ENCODE measurements at places on chromosomes 11 and 22. TPM values are rescaled to one million over a fixed set of nuclear protein-coding genes. Genes with fewer than 3 reads are reported as not detected.

- no peak overlapping the region for H3K27ac ChIP-seq
- no peaks in the 10 kb centered on the region for H3K4me1 ChIP-seq
- no peak for DNase-seq
- H3K36me3 ChIP-seq: no peaks in the 10 kb centered on the region
Observed at GRCh38 chr11:47390422-47390760, 12.0 kb upstream of the SPI1 start.

DNA sequence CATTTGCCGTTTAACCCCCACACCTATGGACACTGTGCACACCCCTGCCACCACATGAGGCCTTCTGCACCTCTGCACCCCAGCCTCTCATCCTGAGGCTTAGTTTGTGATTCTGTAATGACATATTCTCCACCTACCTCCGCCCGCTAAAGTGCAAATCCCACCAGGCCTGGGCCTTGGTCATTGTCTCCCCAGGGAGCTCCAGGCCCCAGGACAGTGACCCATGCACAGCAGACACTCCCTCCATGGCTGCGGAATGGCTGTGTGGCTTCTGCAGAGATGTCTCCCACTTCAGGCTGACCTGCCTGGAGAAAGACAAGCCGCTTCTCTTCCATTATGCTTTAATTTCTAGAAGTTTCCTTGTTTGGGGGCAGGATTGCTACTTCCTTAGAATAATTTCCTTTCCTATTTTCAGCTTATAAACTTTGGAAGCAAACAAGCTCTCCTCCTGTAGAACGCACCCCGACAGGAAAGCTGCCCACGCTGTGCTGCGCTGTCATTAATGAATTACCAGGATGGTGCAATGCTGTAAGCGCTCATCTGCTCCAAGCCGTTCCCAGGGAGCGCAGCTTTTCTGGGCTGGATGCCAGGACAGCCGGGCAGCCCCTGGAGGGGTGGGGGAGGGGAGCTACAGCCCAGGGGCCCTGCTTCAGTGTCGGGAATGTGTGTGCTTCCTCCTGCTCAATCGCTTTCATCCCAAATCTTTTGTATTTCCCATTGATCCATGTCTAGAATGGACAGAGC, 618.0 kb downstream of the BRD1 start:
- H3K27me3 ChIP-seq: no peaks in the 10 kb centered on the region
- H3K36me3 ChIP-seq: no peaks in the 10 kb centered on the region
- H3K4me3 ChIP-seq: no peak overlapping the region
- no peak overlapping the region for H3K27ac ChIP-seq
- no peak for DNase-seq

DNA sequence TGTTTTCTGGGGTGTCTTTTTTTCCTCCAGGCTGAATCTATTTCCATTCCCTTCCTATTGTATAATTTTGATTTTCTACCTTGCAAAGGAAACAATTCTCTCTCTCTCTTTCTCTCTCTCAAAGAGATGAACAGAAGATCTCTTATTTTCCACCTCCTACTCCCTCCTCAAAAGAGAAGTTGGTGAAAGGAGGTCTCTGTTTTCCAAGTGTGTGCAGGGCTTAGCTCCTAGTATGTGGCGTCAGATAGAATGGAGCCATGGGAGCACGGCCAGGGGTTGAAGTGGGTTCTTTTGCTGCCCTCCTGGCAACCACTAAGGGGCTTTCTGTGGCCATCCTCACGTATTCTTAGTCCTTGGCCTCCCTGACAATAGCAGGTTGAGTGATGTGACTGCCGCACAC, 480 bp downstream of the TRIM34 start:
- no peaks in the 10 kb centered on the region for H3K27me3 ChIP-seq
- no peaks in the 10 kb centered on the region for H3K36me3 ChIP-seq
- peak overlapping the region; percentile 50 for H3K27ac ChIP-seq
- no peak overlapping the region for H3K4me3 ChIP-seq
- no peak for DNase-seq

DNA sequence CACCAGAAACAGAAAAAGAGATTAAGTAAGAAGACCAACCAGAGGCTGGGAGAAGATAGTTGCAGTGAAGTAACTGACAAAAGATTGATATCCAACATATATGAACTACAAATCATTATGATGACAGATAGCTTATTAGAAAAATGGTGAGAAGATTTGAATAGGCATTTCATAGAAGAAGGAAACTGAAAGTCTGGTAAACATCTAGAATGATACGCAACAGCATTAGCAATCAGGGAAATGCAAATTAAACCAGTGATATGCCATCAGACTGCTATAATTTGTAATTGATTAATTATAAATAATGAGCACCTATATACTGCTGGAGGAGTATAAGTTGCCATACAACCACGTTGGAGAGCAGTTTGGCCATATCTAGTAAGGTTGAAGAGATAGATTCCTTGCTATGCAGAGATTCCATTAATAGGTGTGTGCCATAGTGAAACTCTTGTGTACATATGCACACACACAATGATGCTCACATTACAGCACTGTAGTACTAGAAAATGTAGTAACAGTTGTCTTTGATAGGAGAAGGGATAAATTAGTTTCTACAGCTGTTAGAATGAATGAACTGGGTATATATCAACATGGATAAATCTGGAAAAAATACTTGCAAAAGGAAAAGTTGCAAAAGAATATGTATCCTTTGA, 20.5 kb downstream of the RNF169 start:
- H3K27ac ChIP-seq: no peak overlapping the region
- DNase-seq: no peak
- no peaks in the 10 kb centered on the region for H3K4me1 ChIP-seq
- H3K36me3 ChIP-seq: no peaks in the 10 kb centered on the region
- no peaks in the 10 kb centered on the region for H3K27me3 ChIP-seq

DNA sequence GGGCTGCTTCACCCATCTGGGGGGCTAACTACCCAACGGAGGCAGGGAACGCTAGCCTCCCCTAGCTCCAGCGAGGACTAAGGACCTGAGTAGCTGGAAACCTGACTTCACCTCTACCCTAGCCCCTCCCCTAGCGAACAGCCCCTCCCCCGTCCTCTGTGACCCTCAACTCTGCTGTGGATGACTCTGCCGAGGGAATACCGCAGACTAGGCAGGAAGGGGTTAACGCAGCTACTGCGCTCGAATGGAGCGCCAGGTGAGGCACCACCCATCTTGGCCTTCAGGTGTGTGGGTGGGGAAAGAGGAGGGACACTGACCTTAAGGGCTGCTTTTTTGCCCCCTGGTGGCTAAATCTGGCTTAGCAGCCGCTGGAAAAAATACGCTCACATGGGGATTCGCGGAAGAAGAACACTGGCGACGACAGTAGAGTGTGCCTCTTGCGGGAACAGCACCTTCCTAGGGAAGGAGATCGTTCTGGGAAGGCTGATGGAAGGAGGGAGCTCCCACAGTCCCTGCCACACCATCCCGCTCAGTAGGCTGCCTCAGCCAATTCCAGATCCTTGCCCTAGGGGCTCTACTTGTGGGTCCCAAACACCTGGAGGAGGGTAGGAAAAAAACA, 4.5 kb upstream of the BCL9L start:
- peak overlapping the region; percentile 75 for H3K4me3 ChIP-seq
- peak overlapping the region; percentile 99 for H3K27ac ChIP-seq
- no peaks in the 10 kb centered on the region for H3K27me3 ChIP-seq
- peak; percentile 94 for DNase-seq
- peaks cover 32% of the 10 kb centered on the region for H3K4me1 ChIP-seq
- no peaks in the 10 kb centered on the region for H3K36me3 ChIP-seq

DNA sequence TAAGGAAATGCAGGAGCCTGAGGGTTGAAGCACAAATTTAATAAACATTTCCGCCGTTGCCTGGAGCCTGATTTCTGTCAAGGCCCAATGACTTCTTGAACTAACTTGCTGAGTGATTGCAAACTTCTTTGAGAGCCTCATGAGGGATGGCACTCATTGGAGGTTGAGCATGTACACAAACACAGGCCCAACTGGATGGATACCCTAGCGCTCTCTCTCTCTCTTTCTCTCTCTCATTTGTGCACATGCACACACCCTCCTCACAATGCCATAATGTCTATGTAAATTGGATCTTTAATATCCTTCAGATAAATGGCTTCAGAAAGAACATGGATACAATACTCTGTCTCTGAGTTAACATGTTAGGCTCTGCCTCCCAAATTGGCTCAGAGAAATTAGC, 597.7 kb upstream of the CADM1 start:
- no peak overlapping the region for H3K4me3 ChIP-seq
- no peak for DNase-seq
- no peak overlapping the region for H3K27ac ChIP-seq
- no peaks in the 10 kb centered on the region for H3K36me3 ChIP-seq
- H3K4me1 ChIP-seq: no peaks in the 10 kb centered on the region

- no peaks in the 10 kb centered on the region for H3K27me3 ChIP-seq
- no peak overlapping the region for H3K27ac ChIP-seq
- peaks cover 6% of the 10 kb centered on the region for H3K4me1 ChIP-seq
- H3K36me3 ChIP-seq: no peaks in the 10 kb centered on the region
- no peak overlapping the region for H3K4me3 ChIP-seq
Observed at GRCh38 chr11:111365722-111366559, 13.1 kb downstream of the POU2AF1 start.

- peaks cover 8% of the 10 kb centered on the region for H3K4me1 ChIP-seq
- peak; percentile 10 for DNase-seq
- H3K27me3 ChIP-seq: no peaks in the 10 kb centered on the region
- H3K36me3 ChIP-seq: no peaks in the 10 kb centered on the region
- peak overlapping the region; percentile 50 for H3K4me3 ChIP-seq
Observed at GRCh38 chr11:112226831-112227401, 688 bp downstream of the PTS start.

- H3K27ac ChIP-seq: peak overlapping the region; percentile 45
- no peaks in the 10 kb centered on the region for H3K27me3 ChIP-seq
- H3K36me3 ChIP-seq: no peaks in the 10 kb centered on the region
- H3K4me1 ChIP-seq: no peaks in the 10 kb centered on the region
- peak; percentile 69 for DNase-seq
Observed at GRCh38 chr11:69918938-69919650, 99.9 kb upstream of the FGF3 start.

GRCh38 chr11:131875611-131876010, 505.2 kb downstream of the NTM start:
- H3K27ac ChIP-seq: no peak overlapping the region
- no peak overlapping the region for H3K4me3 ChIP-seq
- DNase-seq: no peak
- H3K4me1 ChIP-seq: no peaks in the 10 kb centered on the region
- H3K36me3 ChIP-seq: no peaks in the 10 kb centered on the region

DNA sequence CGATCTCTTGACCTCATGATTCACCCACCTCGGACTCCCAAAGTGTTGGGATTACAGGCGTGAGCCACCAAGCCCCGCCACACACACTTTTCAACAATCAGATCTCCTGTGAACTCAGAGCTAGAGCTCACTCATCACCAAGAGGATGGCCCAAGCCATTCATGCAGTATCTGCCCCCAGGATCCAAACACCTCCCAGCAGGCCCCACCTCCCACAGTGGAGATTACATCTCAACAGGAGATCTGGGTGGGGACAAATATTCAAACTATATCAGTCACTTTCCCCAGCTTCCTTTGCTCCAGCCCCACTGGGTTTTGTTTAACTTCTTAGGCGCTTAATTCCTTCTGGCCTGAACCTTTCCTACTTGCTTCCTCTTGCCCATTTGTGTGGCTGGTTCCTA, 26.3 kb upstream of the SORL1 start:
- no peak overlapping the region for H3K4me3 ChIP-seq
- H3K36me3 ChIP-seq: no peaks in the 10 kb centered on the region
- H3K4me1 ChIP-seq: peaks cover 7% of the 10 kb centered on the region
- H3K27me3 ChIP-seq: no peaks in the 10 kb centered on the region

DNA sequence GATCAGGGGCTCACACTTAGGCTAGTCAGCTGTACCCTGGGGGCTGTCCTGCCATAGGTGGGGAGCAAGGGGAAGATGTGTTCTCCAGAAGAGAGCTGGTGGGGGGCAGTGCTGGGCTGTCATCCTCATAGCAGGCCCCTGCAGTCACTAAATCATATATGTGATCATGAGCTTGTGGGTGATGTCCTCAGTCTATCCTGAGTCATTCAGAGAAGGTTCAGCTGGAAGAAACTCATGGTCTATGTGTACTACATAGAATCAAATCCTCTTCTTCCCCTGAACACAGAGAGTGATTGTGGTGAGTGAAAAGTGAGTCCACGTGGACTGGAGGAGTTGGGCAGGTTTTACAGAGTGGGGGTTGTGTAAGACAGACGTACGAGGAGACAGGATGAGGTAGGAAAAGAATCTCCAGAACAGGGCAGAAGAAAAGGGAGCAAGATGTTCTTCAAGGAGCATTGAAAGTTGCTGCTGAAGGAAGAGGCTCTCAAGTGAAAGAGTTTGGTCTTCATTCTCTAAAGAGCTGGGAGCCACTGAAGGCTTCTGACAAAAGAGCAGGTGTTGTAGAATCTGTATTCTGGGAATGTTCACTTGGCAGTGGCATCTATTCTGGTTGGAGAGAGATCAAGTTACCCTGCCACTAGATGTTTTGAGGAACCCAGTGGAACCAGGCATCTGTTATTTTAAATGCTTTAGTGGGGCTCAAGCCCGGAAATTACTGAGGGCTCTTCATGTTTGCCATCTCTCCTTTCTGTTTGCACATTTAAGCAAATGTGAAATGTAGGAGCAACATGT, 68.9 kb downstream of the C22orf31 start:
- no peaks in the 10 kb centered on the region for H3K27me3 ChIP-seq
- no peak overlapping the region for H3K4me3 ChIP-seq
- H3K27ac ChIP-seq: no peak overlapping the region

DNA sequence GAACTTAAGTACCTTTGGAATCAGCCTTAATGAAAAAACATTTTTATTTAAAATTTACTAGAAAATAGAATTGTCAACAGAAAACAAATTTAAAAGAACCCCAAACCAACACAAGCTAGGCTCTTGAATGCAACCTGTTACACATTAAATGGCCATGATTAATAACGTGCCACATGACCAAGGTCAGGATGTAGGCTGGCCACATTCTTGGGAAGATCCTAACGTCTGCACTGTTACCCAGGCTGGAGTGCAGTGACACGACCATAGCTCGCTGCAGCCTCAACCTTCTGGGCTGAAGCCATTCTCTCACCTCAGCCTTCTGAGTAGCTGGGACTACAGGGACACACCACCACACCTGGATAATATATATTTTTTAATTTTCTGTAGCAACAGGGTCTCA, 126.4 kb upstream of the APOA1 start:
- DNase-seq: no peak
- no peak overlapping the region for H3K27ac ChIP-seq
- H3K4me1 ChIP-seq: peaks cover 34% of the 10 kb centered on the region
- no peaks in the 10 kb centered on the region for H3K36me3 ChIP-seq
- no peak overlapping the region for H3K4me3 ChIP-seq

- H3K27me3 ChIP-seq: no peaks in the 10 kb centered on the region
- H3K36me3 ChIP-seq: peaks cover 61% of the 10 kb centered on the region
- no peak for DNase-seq
- H3K27ac ChIP-seq: no peak overlapping the region
Observed at GRCh38 chr11:65658174-65659021, 4.3 kb downstream of the RELA start.

DNA sequence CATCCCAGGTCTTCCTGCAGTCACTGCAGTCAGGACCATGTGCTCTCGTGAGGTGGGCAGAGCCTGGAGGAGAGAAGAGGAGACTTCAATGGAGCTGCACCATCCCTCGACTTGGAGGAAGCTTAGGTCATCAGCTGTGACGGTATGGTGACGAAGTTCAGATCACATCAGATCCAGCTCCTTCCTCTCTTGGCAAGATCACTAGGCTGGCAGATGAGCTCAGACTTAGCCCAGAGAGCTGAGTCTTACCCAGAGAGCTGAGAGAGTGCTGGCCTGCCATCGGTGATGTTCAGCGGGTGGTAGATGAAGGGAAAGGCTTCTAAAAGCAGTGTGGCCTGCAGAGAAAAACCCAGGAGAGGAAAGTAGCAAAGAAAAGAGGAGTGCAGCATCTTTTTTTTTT, 1.8 kb upstream of the SLC15A3 start:
- H3K27ac ChIP-seq: no peak overlapping the region
- no peaks in the 10 kb centered on the region for H3K4me1 ChIP-seq
- DNase-seq: no peak

The C11orf52 gene
- total RNA-seq: 24.5 TPM

The BIRC3 gene
- total RNA-seq: 2.0 TPM

The VSIG2 gene
- 23.7 TPM for total RNA-seq

The HEPHL1 gene
- 0.21 TPM for total RNA-seq

The RFPL3 gene
- not detected for total RNA-seq

Measured in thyroid gland (tissue), 4 donors.